ENCODE measurements at places on chromosomes 1 and 21.
A peak's percentile ranks its signal among the peaks of the same experiment; 100 is the strongest.

- DNase-seq: peak; percentile 3
These were observed 124.5 kb downstream of the ZNF648 start for GRCh38 chr1:181936768-181937581.

- DNase-seq: no peak
These were observed 19.8 kb upstream of the TAS1R2 start for GRCh38 chr1:18879215-18879790.

DNA sequence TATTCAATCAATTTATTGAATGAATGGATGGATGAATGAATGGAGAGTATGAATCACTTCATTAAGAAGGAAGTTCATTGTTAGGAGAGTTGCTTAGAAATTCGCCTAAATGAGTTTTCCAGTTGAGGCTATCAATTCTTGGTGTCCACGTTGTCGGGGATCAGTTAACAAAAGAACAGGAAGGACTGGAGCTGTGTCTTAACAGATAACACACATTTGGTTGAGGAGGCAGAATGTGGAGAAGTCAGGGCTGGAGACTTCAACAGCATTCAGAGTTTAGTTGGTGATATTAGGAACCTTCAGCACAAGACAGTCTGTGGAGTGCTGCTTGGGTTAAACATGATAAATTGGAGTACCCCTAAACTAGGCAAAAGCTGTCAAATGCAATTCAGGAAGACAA, 33.7 kb downstream of the ZBTB18 start:
- no peak for DNase-seq

DNA sequence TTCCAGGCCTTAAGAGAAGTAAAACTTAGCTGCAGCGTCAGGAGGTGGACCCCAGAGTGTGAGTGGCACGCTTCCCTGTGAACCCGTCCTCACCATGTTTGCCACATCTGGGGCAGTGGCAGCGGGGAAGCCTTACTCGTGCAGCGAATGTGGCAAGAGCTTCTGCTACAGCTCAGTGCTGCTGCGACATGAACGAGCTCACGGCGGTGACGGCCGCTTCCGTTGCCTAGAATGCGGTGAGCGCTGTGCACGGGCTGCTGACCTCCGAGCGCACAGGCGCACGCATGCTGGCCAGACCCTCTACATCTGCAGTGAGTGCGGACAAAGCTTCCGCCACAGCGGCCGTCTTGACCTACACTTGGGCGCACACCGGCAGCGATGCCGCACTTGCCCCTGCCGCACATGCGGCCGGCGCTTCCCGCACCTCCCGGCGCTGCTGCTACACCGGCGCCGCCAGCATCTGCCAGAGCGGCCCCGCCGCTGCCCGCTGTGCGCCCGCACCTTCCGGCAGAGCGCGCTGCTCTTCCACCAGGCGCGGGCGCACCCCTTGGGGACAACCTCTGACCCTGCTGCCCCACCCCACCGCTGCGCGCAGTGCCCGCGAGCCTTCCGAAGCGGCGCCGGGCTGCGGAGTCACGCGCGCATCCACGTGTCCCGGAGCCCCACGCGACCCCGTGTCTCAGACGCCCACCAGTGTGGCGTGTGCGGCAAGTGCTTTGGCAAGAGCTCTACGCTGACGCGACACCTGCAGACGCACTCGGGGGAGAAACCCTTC, 9.3 kb downstream of the ZNF672 start:
- DNase-seq: no peak

- DNase-seq: no peak
These were observed 25.4 kb upstream of the KIAA0040 start for GRCh38 chr1:175217721-175218531.

- DNase-seq: no peak
These were observed 34.4 kb upstream of the ID3 start for GRCh38 chr1:23593556-23594148.

- no peak for DNase-seq
These were observed 1.1 kb downstream of the NENF start for GRCh38 chr1:212433577-212434462.

DNA sequence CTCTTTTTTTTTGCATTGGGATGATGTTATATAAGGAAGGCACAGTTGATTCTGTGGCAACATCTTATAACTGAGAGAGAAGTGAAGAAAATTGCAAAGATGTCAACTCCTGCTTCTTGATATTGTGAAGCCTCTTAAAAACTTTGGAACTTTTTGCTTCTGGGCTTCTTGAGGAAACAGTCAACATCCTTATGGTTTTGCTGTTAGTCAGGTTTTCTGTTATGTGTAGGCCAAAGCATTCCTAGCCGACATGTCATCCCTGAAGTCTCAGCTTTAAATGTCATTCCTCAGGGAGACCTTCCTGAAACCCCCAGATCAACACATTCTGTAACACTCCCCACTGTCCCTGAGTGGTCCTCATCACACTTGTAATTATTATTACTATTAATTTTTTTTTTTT, 12.6 kb downstream of the FALEC start:
- DNase-seq: peak; percentile 75

DNA sequence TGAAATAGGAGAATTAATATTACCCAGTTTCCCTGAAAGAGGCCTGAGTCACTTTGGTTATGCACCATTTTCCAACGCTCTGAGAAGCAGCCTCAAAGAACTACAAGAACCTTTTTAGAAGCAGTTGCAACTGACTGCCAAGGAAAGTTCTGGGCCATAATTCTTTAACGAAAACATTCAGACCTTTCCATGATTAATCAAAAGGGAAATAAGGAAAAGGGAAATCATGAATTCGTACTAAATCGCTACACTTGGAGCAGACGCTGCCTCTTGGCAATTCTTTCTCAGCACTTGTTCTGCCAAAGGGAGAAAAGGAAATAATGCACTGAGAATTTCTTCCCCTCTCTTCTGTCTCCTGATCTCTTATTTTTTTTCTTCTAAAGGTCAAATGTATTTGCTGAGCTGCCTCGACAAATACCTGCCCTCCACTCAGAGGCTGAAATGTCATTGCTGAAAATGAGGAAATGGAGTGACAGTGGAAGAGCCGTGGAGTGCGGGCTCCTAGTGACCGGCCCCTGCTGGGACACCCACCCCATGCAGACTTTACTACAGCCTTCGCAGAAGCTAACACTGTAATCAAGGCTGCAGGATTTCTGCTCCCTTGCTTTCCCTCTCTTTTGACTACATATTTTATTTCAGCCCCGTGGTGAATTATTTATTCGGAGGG, 67.9 kb upstream of the GALNT2 start:
- no peak for DNase-seq

GRCh38 chr1:202501281-202501680, 152.8 kb downstream of the PPP1R12B start:
- peak; percentile 55 for DNase-seq

- DNase-seq: no peak
These were observed 21.4 kb downstream of the HYI start for GRCh38 chr1:43432171-43432860.

DNA sequence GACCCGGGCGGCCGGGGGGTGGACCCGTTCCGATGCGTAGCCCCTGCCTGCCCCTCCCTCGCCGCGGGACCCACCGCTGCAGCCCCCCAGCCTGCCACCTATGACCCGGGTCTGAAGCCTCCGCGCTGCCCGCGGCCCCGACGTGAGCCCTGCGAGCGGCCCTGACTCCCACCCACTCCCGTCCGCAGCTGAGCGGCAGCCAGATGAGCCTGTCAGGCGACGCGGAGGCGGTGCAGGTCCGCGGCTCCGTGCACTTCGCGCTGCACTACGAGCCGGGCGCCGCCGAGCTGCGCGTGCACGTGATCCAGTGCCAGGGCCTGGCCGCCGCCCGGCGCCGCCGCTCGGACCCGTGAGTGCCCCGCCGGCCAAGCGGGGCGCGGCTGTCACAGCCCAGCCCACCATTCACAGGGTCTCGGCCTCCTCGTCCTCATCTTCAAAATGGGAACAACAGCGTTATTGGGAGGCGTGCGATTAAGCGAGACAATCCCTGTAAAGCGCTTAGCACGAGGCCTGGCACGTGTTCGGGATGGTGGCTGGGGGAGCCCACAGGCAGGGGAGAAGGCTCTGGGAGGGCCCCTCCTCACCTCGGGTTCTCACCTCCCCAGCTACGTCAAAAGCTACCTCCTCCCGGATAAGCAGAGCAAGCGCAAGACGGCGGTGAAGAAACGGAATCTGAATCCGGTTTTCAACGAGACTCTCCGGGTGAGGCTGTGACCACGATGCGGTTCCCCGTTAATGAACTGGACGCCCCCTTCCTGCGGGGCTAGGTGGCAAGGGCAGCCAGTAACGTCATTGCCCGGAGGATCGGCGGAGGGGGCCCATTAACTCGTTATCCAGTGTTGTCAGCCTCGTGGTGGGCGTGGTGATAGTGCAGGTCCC, 8.2 kb downstream of the SYTL1 start:
- DNase-seq: peak; percentile 49

- DNase-seq: no peak
These were observed 31.9 kb downstream of the SNX7 start for GRCh38 chr1:98693385-98693784.

GRCh38 chr1:61925591-61926298, 183.5 kb downstream of the PATJ start:
- no peak for DNase-seq

GRCh38 chr1:206951318-206952100, 5.2 kb upstream of the PIGR start:
- no peak for DNase-seq

DNA sequence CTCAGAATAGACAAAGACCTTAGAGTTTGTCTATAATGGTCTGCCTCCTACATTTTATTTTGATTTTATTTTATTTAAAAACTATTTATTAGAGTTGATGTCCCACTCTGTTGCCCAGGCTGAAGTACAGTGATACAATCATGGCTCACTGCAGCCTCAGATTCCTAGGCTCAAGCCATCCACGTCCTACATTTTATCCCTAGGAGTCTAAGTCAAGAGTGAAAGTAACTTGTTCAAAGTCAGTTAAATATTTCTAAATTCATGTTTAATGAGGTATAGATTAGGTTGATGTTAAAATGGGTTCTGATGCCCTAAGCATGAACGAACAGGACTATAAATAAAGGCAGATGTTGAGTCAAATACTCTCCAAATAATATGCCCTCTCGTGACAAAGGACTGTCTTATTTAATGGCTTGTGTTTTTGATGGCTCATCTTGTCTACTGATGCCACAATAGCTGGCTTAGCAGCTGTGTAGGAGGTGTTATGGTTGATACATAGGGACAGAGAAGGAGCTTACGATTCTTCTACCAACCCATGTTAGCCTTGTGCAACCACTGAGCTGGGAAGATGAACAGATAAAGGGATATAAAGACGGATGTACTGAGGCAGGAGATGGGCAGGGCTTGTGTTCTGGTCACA, 66.0 kb upstream of the CR1L start:
- DNase-seq: no peak

GRCh38 chr1:11472284-11472683, 6.7 kb upstream of the DISP3 start:
- DNase-seq: no peak

DNA sequence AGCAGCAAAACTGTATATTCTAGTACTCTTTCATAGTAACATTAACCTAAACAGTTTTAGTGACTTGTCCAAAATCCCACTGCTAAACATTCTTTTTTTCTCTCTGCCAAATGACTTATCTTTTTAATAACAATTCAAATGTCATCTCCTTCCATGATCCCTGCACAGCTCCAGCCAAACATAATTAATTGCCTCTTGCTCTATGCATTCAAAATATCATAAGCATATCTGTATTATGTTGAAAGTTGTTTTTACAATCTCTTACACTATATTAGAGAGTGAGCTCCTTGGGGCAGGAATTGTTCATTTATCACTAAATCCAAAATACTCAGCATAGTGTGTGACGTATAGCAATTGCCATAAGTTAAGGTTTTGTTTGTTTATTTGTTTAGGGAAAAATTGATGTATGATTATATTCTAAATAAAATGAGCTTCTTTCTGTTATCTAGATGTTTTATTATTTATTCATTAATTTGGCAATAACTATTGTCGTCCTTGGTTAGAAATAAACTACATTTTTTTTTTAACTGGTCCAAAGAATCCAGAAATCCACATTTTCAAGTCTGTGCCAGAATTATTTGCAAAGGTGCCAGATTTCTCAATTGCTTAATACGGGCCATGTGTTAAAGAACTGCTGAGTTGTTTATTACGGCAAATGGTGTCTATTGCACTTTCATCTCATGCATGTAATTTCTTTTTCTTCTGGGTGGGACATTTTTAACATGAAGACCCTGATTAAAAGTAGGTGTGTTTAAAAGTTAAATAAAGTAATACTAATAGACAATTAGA, 577.2 kb upstream of the ZRANB2 start:
- peak; percentile 69 for DNase-seq

GRCh38 chr1:66033781-66034180, 241.1 kb downstream of the PDE4B start:
- DNase-seq: no peak

GRCh38 chr1:152681616-152682015, 4.3 kb upstream of the LCE2B start:
- no peak for DNase-seq

DNA sequence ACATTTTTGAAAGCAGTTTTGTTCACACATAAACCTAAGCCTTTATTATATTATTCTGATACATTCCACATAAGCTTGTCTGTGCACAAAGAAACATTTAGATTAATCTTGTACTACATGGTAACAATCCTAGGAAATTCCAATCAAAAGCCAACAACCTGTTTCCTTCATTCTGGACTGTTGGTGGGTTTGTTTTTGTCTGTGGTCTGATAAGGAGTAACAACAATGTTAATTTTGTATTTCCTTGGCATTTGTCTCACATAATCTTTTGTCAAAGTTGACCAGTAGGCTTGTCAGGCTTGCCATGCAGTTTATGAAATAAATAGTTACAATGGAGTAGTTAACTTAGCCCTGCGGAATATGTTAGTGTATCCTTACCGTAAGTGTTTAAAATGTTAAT, 183.3 kb downstream of the DHRS3 start:
- DNase-seq: no peak

DNA sequence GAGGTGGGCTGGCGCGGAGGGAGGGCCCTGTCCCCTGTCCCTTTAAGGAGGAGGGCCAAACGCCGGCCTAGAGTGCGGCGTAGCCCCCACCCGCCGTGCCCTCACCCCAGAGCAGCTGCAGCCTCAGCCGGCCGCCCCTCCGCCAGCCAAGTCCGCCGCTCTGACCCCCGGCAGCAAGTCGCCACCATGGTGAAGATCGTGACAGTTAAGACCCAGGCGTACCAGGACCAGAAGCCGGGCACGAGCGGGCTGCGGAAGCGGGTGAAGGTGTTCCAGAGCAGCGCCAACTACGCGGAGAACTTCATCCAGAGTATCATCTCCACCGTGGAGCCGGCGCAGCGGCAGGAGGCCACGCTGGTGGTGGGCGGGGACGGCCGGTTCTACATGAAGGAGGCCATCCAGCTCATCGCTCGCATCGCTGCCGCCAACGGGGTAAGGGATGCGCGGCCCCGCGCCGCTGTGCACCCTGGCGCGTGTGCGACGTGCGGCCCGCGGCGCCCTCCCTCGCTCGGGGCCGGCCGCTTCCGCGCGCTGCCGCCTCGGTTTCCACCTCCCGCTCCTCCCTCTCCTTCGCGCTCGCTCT, at the start of gene PGM1:
Gene PGM1 (plus strand): TSS at position 109 of the 583 bp plus-strand sequence. CDS start 78 bp downstream, at position 187.
- DNase-seq: peak; percentile 89

All from fibroblast of skin of scalp (primary cell).